ENCODE measurements at places on chromosomes 5 and 9.

DNA sequence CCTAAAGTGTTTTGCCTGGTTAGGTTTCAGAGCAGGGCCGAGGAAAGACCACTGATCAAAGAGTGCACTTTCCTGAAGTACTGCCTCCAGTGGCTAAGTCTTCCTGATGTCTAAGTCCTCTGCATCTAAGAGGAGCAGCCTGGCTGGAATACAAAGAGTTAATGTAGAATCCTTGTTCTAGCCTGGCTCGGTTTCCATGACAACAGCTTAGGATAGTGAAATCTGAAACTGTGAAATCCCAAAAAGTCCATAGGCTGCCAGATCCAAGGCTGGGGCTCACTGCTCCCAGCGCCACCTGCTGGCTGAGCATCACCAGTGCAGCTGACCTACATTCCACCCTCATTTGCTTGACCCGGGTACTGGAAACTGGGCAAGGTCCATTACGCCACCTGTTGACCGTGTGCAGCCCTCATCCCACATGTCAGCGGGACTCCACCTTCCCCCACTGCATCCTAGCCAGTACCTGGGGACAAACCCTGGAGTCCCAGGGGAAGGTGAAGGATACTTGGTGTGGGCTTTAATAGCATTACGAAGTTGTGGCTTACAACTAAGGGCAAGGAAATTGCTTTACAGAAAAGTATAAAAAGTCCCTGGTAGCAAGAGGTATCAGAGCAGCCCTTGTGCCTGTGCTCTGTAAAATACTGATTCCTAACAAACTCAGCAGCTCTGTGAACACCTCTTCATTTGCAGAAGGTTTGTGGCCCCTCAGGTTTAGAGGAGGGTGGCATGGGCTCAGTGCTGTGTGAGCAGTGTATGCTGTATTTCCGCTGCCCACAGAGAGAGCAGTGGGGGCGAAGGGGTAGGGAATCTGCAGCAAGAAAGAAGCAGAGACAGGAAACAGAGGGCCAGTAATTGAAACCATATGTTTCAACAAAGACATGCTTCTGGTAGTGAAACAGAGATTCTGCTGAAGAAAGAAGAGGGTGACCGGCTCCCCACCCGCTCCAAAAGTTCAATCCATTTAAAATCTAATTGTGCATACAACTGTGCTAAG is 36.0 kb downstream of the PCDHGC5 start:
- H3K36me3 ChIP-seq: peaks cover 86% of the 10 kb centered on the region
- H3K4me1 ChIP-seq: peaks cover 9% of the 10 kb centered on the region
- no peak overlapping the region for H3K4me3 ChIP-seq
- H3K27me3 ChIP-seq: no peaks in the 10 kb centered on the region

DNA sequence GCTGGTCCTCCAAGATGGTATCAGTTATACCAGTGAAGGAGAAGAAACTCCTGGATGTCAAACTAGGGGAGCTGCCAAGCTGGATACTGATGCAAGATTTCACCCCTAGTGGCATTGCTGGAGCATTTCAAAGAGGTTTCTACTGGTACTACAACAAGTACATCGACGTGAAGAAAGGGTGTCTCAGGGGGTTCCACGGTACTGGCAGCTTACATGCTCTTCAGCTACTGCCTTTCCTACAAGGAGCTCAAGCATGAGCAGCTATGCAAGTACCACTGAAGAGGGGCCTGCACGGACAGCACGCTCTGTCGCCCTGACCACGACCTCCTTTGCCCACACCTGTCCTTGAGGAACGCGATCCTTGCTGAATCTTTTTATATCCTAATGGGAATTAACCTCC is 19.5 kb downstream of the ACTL7B start:
- H3K4me1 ChIP-seq: peaks cover 21% of the 10 kb centered on the region
- DNase-seq: no peak
- no peaks in the 10 kb centered on the region for H3K36me3 ChIP-seq
- H3K4me3 ChIP-seq: no peak overlapping the region
- H3K27ac ChIP-seq: no peak overlapping the region

GRCh38 chr5:9877488-9877887 is 247.3 kb upstream of the TAS2R1 start:
- H3K27me3 ChIP-seq: no peaks in the 10 kb centered on the region
- no peak for DNase-seq
- H3K36me3 ChIP-seq: no peaks in the 10 kb centered on the region
- no peak overlapping the region for H3K4me3 ChIP-seq
- H3K4me1 ChIP-seq: no peaks in the 10 kb centered on the region

GRCh38 chr9:752201-752600 is 89.3 kb upstream of the DMRT1 start:
- DNase-seq: no peak
- H3K4me3 ChIP-seq: no peak overlapping the region
- no peaks in the 10 kb centered on the region for H3K36me3 ChIP-seq
- H3K27ac ChIP-seq: no peak overlapping the region

DNA sequence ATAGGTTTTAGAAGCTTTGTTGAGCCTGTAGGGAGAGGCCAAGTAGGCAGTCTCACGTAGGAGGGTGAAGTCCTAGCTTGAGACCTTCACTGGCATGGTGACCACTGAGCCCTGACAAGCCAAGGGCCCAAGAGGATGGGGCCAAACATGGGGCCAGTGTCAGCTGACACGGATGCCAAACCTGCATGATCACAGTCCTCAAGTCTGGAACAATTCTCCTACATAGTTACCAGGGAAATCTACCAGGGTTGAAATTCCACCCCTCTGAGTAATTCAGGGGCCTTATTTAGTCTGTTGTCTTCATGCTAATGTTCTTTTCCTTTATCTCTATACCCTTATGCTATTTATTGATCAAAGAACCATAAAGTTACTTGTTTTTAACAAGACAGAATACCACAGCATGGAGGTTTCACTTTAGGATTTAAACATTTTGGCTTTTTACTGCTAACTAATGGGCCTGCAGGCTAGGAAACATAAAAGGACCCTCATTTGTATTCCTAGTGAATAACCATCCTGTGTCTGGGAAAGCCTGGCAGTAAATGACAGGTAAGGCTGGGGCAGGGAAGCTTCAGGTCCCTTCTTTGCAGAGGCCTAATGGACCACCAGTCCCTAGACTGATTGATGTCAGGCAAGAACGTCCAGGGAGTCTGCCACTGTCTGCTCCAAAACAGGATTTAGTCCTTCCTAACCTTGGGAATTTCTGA is 140.8 kb downstream of the FGF1 start:
- no peaks in the 10 kb centered on the region for H3K4me1 ChIP-seq
- H3K27me3 ChIP-seq: peaks cover 5% of the 10 kb centered on the region
- no peak overlapping the region for H3K27ac ChIP-seq
- no peak overlapping the region for H3K4me3 ChIP-seq
- no peaks in the 10 kb centered on the region for H3K36me3 ChIP-seq

- no peak overlapping the region for H3K4me3 ChIP-seq
- H3K4me1 ChIP-seq: peaks cover 11% of the 10 kb centered on the region
- no peak overlapping the region for H3K27ac ChIP-seq
- peaks cover 5% of the 10 kb centered on the region for H3K36me3 ChIP-seq
- H3K27me3 ChIP-seq: no peaks in the 10 kb centered on the region
Observed at GRCh38 chr9:37149666-37150308, 29.4 kb downstream of the ZCCHC7 start.

GRCh38 chr5:74402553-74402952 is 238.0 kb downstream of the ENC1 start:
- no peak overlapping the region for H3K4me3 ChIP-seq
- no peaks in the 10 kb centered on the region for H3K4me1 ChIP-seq
- no peak for DNase-seq
- no peaks in the 10 kb centered on the region for H3K36me3 ChIP-seq
- no peak overlapping the region for H3K27ac ChIP-seq

DNA sequence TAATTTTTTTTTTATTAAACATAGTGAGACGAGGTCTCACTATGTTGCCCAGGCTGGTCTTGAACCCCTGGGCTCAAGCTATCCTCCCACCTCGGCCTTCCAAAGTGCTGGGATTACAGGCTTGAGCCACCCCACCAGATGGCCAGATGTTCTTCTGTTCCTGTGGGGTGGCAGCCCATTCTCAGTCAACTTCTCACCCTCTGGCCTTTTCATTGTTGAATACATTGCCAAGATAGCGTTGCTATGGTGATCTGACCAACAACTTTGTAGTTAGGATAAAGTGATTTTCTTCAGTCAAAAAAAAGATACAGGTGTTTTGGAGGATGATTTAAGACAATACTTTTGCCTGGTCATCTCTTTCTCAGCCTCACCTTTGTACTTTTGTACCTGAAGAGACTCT is 109.1 kb downstream of the EGFLAM start:
- no peaks in the 10 kb centered on the region for H3K36me3 ChIP-seq
- no peaks in the 10 kb centered on the region for H3K4me1 ChIP-seq
- no peak overlapping the region for H3K27ac ChIP-seq
- DNase-seq: no peak
- H3K27me3 ChIP-seq: no peaks in the 10 kb centered on the region

GRCh38 chr9:9552665-9553064 is 1060.1 kb downstream of the PTPRD start:
- no peaks in the 10 kb centered on the region for H3K27me3 ChIP-seq
- H3K36me3 ChIP-seq: no peaks in the 10 kb centered on the region
- no peaks in the 10 kb centered on the region for H3K4me1 ChIP-seq

- no peak for DNase-seq
- H3K36me3 ChIP-seq: no peaks in the 10 kb centered on the region
- no peak overlapping the region for H3K4me3 ChIP-seq
- no peak overlapping the region for H3K27ac ChIP-seq
Observed at GRCh38 chr9:87570000-87570908, 72.6 kb downstream of the DAPK1 start.

GRCh38 chr5:171736976-171737891 is 48.4 kb upstream of the SMIM23 start:
- no peaks in the 10 kb centered on the region for H3K36me3 ChIP-seq
- no peaks in the 10 kb centered on the region for H3K27me3 ChIP-seq
- no peak overlapping the region for H3K4me3 ChIP-seq
- peaks cover 10% of the 10 kb centered on the region for H3K4me1 ChIP-seq
- no peak overlapping the region for H3K27ac ChIP-seq
- no peak for DNase-seq

- no peak for DNase-seq
- no peaks in the 10 kb centered on the region for H3K27me3 ChIP-seq
- peaks cover 52% of the 10 kb centered on the region for H3K36me3 ChIP-seq
- H3K4me1 ChIP-seq: no peaks in the 10 kb centered on the region
- no peak overlapping the region for H3K4me3 ChIP-seq
- H3K27ac ChIP-seq: no peak overlapping the region
Observed at GRCh38 chr9:129910628-129911567, 75.6 kb downstream of the USP20 start.

DNA sequence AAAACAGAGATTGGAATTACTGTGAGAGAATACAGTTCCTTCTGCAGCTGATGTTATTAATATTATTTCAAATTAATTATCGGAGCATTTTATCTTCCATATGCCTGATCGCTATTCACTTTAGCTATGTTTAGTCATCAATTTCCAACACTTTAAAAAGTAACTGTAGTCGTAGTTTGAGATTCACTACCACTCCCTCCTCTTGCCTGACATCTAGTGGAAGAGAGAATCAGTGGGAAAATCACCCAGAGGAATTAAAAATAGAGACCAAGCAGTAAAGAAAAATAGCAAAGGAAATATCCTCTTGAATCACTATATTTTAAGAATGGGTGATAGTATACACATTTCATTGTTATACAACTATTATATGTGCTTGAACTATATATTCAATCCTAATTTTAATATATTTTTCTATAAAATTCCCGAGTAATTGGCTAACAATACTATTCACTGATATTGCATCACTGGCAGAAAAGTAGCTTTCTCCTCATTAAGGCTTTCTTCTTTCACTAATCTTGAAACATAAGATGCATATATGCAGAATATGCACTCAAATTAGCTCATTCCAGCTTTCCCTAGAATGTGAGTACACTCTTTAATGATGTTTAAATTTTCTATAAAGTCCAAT is 708.7 kb downstream of the CDH9 start:
- no peak overlapping the region for H3K27ac ChIP-seq
- no peaks in the 10 kb centered on the region for H3K4me1 ChIP-seq
- no peak overlapping the region for H3K4me3 ChIP-seq
- no peaks in the 10 kb centered on the region for H3K27me3 ChIP-seq
- no peak for DNase-seq
- H3K36me3 ChIP-seq: no peaks in the 10 kb centered on the region

DNA sequence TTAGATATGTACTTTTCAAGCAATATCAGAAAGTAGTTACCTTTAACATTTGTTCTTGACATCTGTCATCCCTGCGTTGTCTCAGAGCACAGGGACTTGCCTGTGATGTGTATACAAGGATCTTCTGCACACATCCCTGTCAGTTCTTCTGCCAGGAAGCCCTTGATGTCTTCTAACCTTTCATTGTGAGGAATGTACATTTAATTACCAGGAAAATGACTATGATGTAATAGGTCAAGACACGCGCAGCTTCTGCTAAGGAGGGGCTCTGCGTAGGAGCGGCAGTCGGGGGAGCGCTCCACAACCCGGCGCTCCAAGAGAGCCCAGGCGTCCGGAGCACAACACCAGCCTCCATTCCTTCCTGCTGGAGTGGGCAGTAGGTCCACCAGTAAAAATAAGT is 119.7 kb downstream of the IRX2 start:
- no peak overlapping the region for H3K4me3 ChIP-seq
- H3K4me1 ChIP-seq: no peaks in the 10 kb centered on the region
- no peaks in the 10 kb centered on the region for H3K36me3 ChIP-seq
- no peak overlapping the region for H3K27ac ChIP-seq

DNA sequence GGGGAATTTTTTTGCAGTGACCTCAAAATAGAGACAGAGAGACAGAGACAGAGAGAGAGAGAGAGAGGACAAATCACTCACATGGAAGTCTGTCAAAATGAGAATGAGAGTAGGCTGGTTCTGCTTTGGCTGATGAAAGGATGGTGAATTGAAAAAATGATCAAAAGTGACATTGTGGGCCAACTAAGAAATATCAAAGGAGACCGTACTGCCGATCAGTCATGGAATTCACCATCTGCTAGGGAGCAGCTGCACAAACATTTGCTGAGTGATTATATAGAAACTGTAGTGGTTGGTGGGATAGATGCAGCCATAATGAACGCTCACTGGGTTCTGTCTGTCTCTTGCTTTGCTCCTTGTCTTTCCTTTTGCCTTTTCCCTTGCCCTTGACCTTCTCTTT is 476.6 kb upstream of the SGCD start:
- no peak for DNase-seq
- no peak overlapping the region for H3K4me3 ChIP-seq
- no peaks in the 10 kb centered on the region for H3K27me3 ChIP-seq
- no peaks in the 10 kb centered on the region for H3K4me1 ChIP-seq

GRCh38 chr5:109028608-109029299 is 281.1 kb downstream of the FER start:
- no peak overlapping the region for H3K4me3 ChIP-seq
- H3K36me3 ChIP-seq: no peaks in the 10 kb centered on the region
- no peak overlapping the region for H3K27ac ChIP-seq
- DNase-seq: no peak
